ENCODE measurements at places on chromosomes 2 and 18. TPM values are rescaled to one million over a fixed set of nuclear protein-coding genes. Genes with fewer than 3 reads are reported as not detected.
A peak's percentile ranks its signal among the peaks of the same experiment; 100 is the strongest.

The CCDC102B gene
- 5.2 TPM for total RNA-seq

The AMER3 gene
- total RNA-seq: 0.40 TPM

The TOGARAM2 gene
- 0.17 TPM for total RNA-seq

The HOXD12 gene
- not detected for total RNA-seq

The DNAJC5G gene
- total RNA-seq: not detected

The ZNF516 gene
- 23.6 TPM for total RNA-seq

The ERFE gene
- 0.45 TPM for total RNA-seq

The RAB27B gene
- total RNA-seq: 16.0 TPM

The ST8SIA3 gene
- 0.03 TPM for total RNA-seq

DNA sequence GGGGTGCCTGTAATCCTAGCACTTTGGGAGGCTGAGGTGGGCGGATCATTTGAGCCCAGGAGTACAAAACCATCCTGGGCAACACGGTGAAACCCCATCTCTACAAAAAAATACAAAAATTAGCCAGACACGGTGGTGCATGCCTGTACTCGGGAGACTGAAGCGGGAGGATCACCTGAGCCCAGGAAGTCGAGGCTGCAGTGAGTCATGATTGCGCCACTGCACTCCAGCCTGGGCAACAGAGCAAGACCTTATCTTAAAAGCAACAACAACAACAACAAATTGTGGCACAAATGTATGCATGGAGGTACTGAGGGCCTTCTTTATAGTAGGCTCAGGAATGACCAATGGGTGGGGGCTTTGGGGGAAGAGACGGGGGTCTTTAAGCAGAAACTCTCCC lies 38.5 kb downstream of the HPCAL1 start:
- no peak for DNase-seq

DNA sequence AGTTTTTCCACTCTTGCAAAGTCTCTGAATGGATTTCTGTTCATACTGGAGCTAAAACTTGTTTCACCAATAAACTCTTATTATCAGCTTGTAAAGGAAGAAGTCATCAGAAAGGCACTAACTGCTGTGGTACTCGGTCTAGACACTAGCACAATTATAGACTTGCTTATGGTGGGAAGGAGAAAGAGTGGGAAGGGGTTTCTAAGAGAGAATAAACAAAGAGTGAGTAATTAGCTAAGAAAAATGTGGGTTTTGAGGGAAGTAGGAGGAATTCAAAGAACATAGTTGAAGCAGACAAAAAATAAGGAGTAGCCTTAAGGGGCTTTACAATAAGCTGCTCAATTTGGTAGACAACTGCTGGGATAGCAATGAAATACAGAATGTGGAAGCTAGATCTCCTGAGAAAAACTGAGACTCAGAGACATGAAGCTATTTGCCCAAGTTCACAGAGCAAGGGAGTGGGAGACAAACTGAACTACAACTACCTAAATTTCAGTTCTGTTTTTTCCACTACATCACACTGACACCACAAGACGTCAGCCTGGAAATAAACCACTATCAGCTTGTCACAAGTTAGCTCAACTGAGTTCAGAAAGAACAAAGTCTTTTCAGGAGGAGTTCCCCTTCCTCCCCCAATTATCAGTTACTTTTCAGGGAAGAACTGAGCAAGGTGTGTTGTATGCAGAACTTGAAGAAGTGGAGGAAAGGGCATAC lies 59.7 kb downstream of the MAP4K3 start:
- no peak for DNase-seq

DNA sequence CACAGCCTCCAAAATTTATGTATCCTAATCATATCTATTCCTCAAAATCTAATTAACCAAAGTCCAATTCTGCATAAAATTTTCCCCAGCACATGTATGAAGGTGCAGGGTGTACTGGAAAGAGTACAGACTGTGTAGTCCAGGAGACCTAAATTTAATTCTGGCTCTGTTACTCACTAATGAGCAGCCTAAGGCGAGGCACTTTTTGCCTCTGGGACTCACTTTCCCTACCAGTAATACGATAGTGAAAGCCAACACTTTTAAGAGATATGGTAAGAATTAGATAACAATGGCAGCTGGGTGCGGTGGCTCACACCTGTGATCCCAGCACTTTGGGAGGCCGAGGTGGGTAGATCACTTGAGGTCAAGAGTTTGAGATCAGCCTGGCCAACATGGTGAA lies 177.7 kb downstream of the PIEZO2 start:
- DNase-seq: no peak

GRCh38 chr18:4454537-4455112 lies 482 bp downstream of the DLGAP1 start:
- no peak for DNase-seq

- peak; percentile 43 for DNase-seq
Observed at GRCh38 chr2:128317181-128317898, 1.3 kb downstream of the HS6ST1 start.

DNA sequence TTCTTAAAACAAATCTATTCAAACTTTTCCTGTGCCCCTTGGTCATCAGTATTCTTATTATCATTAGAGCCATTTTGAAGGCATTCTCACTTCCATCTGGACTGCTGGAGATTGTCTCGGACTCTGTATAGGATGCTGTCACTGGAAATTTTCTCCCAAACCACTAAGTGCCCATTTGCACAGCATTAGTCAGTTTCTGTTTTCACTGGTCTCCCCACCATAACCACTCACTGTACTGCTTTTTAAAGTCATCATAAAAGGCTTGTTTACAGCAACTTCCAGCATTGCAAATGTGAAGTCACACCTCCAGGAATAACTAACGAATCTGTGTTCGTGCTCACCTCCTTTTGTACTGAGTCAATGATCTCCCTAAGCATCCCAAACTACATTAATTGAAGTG lies 150.9 kb upstream of the SERTAD2 start:
- DNase-seq: no peak

GRCh38 chr2:8819194-8819593 lies 18.2 kb downstream of the KIDINS220 start:
- no peak for DNase-seq

DNA sequence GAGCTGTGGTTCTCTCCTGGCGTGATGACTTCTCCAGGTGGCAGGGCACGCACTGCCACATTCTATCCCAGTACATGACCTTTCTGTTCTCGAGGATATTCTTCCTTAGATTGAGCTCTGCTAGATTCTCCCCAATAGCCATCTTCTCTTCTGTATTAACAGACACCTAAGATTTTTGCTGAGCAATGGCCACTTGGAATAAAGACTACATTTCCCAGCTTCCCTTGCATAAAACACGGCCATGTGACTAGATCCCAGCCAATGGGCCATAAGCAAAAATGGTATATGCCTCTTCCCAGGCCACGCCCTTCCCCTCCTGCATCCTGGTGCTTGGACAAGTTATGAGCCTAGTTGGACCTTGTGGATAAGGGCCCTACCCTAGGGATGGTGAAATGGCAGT lies 82.1 kb downstream of the EIF2AK3 start:
- no peak for DNase-seq

DNA sequence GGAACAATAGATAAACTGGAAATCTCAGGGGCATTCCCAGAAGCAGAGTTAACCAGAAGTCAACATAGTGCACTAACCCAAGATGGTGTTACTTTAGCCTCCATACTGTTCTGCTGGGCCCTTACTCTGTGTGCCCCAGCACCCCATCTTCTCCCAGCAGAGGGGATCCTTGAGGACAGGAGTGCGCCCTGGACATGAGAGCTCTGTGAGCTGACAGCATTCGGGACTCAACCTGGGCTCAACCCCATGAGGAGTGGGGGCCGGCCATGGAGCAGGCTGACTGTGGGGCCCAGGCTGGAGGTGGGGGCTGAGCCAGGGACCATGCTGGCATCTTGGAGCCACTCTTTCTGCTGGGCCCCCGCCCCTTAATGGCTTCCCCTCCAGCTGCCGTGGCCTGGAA lies 156.3 kb upstream of the HS6ST1 start:
- DNase-seq: no peak

- DNase-seq: no peak
Observed at GRCh38 chr2:117979911-117980701, 33.8 kb downstream of the CCDC93 start.

DNA sequence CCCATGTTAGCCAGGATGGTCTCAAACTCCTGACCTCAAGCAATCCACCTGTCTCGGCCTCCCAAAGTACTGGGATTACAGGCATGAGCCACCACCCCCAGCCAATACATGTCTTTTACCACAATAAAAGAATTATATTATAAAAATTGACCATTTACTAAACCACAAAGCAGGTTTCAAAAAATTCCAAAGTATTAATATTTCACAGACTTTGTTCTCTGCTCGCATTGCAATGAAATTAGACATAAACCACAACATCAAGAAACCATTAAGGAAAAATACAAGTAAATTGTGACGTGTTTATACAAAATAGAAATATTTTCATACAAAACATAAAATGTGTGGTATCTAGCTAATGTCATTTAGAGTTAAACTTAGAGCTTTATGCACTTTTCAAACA lies 13.4 kb upstream of the MAPRE3 start:
- DNase-seq: no peak

DNA sequence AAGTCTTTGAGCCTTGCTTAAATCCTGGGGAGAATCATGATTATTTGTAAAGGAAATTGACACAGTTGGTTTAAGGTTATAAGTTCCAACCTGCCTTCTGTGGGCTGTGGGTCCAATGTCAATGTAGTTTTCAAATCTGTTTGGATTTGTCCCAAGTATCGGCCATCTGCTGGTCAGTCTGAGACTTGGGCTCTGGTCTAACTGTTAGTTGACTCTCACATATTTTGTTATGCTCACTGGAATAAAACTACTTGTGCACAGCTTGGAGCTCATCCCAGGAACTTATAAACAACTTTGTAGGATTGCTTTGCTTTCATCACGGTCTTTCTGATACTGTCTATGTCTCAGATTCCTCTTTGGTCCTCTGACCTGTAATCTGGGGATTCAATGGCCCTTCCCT lies 1026.2 kb upstream of the ZEB2 start:
- DNase-seq: no peak

- no peak for DNase-seq
Observed at GRCh38 chr2:104332731-104333130, 521.2 kb upstream of the POU3F3 start.

DNA sequence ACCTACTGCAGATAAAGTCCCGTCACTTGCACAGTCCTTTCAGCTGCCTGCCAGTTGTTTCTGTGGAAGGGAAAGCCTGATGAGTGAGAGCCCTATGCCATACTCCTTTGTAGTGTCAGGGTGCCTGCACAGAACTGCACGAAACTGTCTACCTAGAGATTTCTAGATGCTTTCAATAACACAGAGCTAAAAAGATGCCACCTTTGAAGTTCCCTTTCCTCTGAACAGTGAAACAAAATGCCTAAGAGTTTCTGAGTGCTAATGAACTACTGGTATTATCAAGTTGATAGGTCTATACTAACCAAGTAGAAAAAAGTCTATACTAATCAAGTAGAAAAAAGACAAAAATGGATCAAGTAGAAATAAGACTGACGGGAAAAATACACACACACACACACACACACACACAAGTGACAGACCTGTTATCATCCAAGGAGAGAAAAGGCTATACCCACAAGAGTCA lies 79.0 kb downstream of the TLK1 start:
- DNase-seq: no peak

GRCh38 chr2:157784169-157784822 lies 91.8 kb downstream of the ACVR1 start:
- peak; percentile 61 for DNase-seq

DNA sequence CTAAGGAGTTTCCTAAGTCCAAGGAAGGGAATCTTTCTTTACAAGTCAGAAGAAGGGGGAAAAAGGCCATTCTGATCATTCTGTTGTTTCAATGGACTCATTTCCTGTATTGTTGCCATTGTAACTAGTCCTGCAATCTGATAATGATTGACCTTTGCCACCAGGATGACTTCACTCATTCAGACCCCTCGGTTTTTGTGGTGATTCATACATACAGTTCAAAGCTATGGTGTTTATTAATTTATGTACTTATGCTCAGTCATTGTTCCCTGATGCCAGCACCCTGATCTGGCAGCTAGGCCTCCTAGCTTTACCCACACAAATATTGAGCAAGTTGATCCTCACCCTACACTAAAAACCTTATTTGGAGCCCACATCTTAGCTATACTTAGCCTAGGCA lies 57.6 kb upstream of the ZNF519 start:
- DNase-seq: no peak

GRCh38 chr2:176160986-176161824 lies 4.1 kb downstream of the HOXD3 start:
- DNase-seq: no peak

GRCh38 chr18:79515331-79515730 lies 119.6 kb downstream of the NFATC1 start:
- DNase-seq: no peak

- no peak for DNase-seq
Observed at GRCh38 chr2:187478719-187479118, 30.7 kb upstream of the CALCRL start.

DNA sequence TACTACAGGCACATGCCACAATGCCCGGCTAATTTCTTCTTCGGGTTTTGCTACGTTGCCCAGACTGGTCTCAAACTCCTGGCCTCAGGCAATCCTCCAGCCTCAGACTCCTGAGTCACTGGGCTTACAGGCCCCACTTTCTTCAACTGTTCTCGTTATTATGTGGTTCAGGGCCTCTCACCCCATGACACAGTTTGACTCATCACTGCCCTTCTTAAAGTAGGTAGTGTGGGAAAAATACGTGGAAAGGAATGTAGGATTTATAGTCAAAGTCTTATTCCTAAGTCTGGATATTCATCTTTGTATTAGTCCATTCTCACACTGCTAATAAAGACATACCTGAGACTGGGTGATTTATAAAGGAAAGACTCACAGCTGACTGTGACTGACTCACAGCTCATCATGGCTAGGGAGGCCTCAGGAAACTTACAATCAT lies 19.4 kb downstream of the CENPA start:
- DNase-seq: no peak

DNA sequence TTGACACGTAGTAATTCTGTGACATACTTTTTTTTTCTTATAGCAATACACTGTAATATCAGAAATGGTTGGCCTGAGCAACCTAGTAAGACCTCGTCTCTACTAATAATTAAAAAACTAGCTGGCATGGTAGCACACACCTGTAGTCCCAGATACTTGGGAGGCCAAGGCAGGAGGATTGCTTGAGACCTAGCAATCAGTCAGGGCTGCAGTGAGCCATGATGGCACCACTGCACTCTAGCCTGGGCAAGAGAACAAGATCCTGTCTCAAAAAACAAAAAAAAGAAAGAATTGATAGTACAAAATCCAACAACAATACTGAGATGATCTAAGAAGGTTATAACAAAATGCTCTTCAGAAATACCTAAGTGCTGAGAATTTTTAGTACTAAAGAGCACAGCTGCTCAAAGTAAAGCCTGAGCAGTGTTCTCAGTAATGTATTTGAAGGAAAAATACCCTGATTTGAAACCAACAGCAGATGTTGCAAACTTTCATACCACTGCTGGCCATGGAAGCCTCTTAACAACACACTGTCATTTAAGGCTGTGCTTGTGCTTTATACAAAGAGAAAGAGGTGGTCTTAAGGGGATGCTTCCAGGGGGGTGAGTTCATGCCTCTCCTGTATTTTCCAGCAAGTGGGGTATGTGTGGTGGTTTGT lies 132.6 kb upstream of the CDCA7 start:
- no peak for DNase-seq

Measured in left colon (tissue), 2 donors.